Osteoblast (primary cell): ENCODE measurements at places on chromosomes 5 and 9.

GRCh38 chr5:17846496-17846895 lies 212.2 kb downstream of the TAF11L14 start:
- DNase-seq, result no peak

GRCh38 chr9:136696502-136696901 lies 9.2 kb upstream of the AGPAT2 start:
- no peak for DNase-seq

GRCh38 chr5:150490754-150491153 lies 17.2 kb upstream of the NDST1 start:
- peak; percentile 14 for DNase-seq

DNA sequence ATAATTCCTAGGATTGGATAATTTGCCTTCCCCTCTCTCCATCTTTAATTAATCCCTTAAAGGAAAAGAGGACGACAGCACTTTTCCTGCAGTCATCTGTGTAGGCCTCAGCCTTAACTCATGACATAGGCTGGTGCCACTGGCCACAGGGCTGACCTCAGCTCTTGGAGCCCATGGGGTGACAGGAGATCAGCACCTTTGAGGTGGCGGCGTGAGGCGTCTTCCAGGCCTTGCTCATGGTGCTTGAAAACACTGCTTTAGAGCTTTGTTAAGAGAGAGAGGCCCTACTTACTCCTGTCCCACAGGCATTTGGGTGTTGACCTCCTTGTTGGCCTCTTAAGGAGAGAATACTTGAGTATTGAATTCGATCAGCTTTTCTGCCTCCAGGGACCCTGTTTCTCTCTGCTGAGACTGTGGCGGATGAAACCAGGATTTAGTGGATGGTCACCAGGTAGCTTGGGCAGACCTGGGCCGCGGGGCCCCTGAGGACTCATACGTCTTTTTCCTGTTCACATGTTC lies 23.4 kb downstream of the TENT4A start:
- peak; percentile 49 for DNase-seq

DNA sequence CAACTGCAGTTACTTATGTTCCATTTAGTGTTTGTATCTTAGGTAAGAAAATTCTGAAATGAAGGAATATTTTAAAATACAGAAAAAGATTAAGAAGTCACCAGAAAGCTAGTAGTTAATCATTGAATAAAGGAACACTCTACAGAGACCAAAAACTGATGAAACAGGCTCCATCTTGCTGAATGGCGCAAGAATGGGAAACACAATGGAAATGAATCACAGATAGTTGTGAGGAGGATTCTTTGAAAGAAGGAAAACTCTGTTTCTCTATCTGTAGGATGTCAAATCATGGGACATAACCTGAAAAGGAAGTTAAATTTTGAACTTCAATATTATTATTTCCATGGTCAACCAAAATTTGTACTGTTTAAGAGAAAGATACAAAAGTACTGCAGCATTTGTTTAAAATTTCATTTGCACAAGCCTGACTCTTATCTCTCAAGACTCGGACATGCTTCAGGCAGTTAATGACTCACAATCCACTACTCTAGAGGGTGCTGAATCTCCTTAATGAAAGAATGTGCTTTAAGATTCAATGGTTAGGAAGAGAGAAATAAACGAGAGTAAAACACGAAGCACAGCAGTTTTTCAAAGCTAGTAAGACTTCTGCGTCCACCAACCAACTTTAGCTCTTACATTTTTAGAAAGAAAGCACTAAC lies 1064.4 kb upstream of the DMAC1 start:
- DNase-seq, result no peak

DNA sequence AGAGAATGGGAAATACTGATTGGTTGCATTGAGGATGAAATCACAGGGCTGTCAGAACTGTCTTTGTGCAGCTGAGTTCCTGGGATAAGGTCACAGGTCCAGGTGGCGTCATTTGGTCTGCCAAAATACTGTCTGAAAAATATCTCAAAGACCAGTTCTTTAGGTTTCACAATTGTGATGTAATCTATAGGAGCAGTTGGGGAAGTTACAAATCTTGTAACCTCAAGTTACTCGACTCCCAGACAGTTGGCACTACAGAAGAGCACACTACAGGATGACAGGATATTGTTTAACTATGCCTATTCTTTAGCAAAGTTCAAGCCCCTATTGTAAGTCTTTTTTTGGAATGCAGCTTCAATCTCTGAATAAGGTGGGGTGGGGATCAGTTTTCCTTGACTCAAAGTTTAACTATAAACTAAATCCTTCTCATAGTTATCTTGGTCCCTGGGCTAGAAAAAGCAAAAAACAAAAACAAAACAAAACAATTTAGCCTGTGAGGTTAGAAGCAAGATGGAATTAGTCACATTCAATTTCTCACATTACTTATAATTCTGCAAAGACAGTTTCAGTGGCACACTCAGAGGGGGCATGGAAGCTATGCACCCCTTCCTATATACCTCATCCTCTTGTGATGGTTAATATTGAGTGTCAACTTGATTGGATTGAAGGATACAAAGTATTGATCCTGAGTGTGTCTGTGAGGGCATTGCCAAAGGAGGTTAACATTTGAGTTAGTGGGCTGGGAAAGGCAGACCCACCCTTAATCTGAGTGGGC lies 276.0 kb downstream of the AUH start:
- DNase-seq, result no peak

GRCh38 chr5:92635001-92635461 lies 946.0 kb downstream of the NR2F1-AS1 start:
- DNase-seq, result no peak

DNA sequence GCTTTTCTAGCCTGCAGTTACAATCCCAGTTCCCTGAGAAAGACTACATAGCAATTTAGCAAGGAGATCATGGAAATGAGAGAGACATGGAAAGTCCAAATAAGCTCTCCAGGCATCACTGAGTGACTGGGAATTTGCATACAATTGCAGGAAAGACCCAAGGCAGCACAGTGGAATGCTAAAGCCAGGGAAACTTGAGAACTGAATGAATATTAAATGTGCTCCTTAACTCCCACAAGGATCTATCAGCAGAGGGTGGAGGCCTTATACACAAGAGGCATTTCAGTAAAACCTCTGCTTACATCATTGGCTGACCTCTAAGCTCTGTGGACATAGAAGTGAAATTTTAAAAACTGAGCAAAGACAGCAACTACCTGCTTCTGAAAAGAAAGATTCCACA lies 355.6 kb upstream of the DAB2 start:
- DNase-seq, result no peak

GRCh38 chr5:167489202-167489601 lies 802.2 kb upstream of the WWC1 start:
- DNase-seq, result peak; percentile 6

DNA sequence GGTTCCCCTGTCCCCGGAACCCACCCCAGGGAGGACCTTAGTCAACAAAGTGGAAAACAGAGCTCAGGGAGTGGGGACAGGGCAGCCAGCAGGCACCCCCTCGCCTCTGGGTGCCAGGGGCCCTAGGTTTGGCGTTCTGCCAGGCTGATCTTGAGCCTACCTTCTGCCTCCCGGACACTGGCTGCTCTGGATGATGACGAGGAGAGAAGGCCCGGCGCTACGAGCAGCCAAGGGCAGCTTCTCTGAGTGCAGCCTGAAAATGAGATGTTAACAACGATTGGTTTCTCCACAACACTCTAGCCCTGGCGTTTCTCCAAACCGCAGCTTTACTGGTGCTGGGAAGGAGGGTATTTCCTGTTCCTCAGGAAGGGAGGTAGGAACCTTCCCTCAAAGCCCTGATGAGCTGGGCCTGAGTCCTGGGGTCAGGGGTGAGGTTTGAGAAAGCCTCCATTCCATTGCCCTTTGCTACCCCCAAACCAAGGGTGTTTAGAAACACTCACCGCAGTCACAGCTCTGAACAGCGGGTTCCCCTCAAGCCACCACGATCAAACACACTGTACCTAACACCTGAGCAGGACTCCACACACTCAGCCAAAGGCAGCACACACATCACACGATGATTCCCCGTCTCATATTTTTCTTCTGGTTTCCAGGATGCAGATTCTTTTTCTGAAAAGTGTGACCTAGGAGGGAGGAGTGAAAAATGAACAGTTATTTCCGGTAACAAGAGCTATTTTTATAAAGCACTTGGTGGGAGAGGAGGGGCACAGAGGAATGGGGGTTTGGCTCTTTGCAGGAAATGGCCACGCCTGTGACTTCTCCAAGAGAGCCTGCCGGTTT lies at the start of gene STING1:
Gene STING1, minus strand, starts transcription at position 709 of the 840 bp plus-strand sequence. CDS start 1,054 bp downstream, outside the sequence.
- DNase-seq, result peak; percentile 95

DNA sequence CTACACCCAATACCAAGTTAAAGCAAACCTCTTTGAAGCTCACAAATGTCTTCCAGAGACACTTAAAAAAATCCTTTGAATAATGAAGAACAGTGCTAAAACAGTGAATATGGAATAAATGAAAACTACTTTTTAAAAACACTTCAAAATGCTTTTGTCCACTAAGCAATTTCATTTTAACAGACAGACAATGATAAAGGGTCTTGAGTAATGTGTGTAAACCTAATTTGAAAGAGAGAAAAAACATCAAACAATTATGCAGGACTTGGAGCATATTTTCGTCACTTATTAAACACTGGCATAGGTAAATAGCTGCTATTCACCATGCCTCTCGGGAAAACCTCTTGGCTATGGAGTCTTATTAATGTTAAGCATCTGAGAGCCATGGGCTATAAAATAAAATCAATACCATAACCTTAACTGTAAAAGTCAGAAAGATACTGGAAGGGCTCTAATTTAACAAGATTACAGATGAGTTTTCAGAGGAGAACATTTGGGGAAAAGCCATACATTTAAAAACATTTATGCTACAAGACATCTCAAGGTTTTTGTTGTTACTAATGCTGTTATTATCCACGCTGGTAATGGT lies 177.8 kb downstream of the NFIB start:
- no peak for DNase-seq

DNA sequence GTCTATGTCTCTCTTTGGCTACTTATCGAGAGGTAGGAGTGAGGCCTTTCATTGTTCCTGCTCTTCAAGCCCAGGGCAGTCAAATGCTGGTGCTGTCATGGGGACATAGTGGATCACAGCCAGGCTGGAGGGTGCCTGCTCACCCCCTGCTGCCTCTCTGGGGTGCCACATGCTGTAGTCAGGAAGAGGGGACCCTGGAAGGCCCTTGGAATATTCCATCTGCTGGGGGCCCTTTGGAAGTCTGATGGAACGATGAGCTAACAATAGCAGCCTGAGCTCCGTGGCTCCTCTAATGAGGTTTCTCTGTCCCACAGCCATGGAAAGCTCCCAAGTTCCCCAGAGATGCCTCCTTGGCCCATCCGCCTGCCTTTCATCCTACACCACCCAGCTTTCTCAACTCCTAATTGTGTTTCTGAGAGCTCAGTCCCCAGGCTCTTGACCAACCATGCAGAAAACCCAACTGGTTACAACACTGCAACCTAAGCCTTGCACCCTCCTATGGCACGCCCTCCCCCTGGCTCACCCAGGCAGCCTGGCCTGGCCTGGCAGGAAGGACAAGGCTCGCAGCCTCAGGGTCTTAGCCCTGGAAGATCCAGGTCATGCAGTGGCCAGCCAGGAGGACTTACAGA lies 91.7 kb downstream of the NRG2 start:
- DNase-seq, result no peak

DNA sequence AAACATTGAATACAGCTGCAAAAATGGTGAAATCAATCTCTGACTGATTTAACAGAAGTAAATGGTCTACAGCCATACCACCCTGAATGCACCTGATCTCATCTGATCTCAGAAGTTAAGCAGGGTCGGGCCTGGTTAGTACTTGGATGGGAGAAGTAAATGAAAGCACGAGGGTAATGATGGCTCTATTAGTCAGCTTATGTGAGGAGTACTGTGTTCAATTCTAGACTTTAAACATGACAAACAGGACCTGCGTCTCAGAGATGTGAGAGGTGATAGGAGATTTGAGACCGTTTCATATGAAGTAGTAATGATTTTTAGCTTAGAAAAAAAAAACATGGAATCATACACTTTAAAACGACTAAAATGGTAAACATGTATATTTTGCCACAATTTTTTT lies 77.1 kb upstream of the SUSD1 start:
- DNase-seq, result no peak

DNA sequence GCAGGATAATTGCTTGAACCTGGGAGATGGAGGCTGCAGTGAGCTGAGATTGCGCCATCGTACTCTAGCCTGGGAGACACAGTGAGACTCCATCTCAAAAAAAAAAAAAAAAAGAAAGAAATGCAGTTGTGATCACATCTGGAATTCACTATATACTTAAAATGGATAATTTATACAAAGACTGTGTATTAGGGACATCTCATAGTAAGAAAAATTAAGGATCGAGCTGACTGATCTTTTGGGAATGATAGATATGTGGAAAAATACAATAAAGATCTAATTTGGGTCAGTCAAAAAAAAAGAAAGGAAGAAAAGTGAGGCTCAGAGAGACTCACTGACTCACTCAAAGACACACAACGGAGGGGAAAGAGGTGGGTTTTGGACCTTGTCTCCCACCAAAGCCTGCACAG lies 73.2 kb upstream of the STXBP1 start:
- peak; percentile 97 for DNase-seq

- no peak for DNase-seq
Measured at GRCh38 chr5:148418511-148418910, 34.8 kb downstream of the FBXO38 start.

DNA sequence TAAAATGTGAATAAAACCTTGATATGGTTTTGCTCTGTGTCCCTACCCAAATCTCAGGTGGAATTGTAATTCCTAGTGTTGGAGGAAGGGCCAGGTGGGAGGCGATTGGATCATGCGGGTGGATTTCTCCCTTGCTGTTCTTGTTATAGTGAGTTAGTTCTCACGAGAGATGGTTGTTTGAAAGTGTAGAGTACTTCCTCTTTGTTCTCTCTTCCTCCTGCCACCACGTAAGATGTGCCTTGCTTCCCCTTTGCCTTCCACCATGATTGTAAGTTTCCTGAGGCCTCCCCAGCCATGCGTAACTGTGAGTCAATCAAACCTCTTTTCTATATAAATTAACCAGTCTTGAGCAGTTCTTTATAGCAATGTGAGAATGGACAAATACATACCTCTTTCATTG lies 34.9 kb downstream of the TARS1 start:
- no peak for DNase-seq

- no peak for DNase-seq
Measured at GRCh38 chr9:27566118-27566517, 7.2 kb downstream of the C9orf72 start.

DNA sequence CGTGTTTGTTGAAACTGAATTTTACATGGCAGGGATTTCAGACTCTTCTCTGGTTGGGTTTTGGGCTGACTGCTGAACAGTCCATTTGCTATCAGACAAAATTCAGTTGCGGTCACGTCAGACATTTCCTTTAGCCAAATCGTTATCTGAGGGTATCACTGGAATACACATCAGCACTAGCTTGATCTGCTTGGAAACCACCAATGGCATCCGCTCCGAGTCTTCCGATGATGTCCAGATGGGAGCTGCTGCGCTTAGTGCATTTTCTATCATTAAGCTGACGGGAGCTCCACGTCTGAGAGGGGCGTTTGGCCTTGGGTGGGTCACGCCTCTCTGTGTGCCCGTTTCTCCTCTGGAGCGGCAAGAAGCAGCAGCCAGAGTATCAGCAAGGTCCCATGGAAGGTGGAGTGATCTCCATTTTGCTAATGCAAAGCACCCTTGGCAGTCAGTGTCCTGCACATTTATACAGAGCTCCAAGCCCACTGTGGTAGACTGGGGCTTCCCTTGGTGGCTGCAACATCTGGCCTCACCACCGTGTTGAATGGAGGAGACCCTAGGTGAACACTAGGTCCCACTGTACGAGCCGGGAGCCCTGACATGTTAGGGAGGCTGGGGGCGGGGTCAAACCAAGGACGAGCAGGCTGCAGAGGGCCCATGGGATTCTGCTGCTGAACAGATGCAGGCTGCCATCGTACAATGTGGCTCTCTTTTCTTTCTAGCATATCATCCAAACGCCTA lies 134.6 kb upstream of the PHYKPL start:
- peak; percentile 57 for DNase-seq

- no peak for DNase-seq
Measured at GRCh38 chr5:154568589-154568988, 90.6 kb upstream of the HAND1 start.
